NCI-H2029 treated with DMSO at 0.1 percent for 48 hours (cell line): ENCODE measurements at places on chromosomes 16 and 17.

DNA sequence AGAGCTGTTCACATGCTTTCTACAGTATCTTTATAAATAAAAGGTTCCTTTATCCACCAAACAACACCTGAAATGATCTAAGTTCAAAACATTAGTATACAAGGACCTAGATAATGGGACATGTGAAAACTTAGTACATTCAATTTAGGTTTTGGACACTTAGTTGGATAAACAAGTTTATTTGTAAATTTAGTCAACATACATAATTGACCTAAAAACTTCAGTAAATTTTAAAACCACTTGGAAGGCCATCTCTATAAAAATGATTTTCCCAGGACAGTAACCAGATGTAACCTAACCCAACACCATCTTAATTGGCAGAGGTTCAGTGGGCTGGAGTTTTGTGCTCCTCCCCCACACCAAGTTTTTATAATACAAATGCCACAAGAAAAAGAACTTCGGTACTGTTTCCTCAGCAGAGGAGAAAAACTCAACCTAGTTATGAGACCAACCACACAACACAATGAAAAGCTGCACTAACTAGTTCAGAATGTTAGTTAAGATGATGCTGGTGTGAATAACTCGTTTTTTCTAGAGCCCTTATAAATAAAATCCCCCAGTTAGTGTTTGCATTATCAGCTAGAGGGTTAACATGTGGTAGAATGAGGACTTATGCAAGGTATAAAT is 7.2 kb upstream of the UNK start:
- no peak for DNase-seq

GRCh38 chr17:80633207-80633606 is 88.6 kb downstream of the RPTOR start:
- DNase-seq: no peak

GRCh38 chr16:58125781-58126335 is 3.3 kb downstream of the CFAP20 start:
- no peak for DNase-seq

DNA sequence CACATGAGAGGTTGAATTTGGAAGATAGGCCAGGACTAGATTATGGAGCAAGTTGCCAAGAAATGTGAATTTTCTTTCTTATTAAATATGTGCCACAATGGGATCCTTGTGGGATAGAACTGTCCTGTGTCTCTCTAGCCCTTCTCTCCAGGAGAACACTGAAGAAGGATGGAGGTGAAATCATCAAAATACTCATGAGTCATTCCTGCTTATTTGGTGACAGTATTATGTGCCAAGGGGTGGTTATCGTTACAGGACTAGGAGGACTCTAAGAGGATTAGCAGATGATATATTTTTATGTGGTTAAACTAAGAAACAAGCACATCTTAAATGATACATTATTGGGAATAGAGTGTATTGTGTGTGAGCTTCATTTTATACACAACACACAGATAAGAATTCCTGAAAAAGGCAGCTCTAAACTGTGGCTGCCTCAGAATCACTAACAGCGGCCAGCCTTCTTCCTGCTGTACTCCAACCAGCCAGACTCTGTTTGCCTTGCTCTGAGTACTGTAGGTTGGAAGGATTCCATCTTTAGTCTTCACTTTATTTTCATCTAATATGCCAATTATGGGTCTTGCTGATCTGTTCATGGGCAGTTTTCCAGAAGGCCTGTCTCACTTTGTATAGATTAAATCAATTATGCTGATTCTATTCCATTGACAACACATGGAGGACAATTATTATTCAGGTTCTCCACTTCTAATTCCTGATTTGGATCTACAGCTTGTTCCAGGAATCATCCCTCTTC is 325.8 kb downstream of the ABCC12 start:
- DNase-seq: no peak

DNA sequence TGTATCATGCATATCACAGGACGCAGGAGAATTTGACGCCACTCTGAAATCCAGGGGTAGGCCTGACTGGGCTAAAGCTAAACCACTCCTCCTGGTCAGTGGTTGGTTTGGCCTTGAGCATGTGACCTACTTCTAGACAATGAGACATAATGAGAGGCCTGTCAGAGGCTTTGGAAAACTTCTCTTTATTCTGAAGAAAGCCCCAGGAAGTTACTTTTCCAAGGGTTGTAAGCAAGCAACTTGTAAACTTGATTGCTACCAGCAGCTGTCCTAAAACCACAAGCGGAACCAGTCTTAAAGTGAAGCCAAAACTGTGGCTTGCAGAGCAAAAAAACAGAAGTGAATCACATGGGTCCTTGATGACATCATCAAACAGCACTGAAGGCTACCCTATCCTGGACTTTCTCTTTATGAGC is 138.2 kb upstream of the COX10 start:
- DNase-seq: no peak

DNA sequence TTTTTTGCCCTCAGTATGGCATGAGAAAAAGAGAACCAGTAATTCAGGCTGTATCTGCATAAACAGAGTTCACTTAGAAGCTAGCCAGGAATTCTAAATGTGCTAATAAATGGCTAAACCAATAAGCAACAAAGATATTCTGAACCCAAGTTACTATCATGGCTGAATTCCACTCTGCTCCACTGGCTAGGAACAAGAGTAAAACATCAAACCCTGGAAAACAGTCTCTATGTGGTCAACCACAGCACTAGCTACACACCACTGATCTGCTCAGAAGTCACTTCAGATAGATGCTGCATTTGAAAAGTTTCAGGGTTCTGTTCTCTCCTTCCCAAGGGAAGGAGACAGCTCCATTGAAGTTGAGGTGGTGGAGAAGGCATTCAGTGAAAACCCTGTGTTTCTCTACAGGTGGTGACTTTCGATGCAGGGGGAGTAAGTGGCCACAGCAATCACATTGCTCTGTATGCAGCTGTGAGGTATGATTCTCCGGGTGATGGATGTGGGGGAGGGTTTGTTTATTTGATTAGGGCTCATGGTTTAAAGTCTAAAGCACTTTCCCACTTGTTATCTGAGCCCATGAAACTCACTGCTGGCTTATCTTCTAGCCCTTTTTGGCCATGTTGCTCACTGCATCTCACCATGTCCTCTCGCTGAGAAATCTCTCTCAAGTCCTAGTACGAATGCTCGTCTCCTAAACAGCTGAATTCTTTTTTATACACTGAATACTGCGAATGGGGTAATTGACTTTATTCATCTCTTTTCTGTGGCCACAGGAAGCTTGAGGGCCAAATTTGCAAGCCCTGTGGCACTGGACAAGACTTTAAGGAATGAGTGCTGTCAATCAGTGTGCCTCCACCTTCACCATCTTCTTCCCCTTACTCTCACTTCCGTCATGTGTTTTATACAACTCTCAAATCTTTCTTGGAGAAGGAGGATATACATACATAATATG is 39.9 kb downstream of the CENPV start:
- DNase-seq: no peak

DNA sequence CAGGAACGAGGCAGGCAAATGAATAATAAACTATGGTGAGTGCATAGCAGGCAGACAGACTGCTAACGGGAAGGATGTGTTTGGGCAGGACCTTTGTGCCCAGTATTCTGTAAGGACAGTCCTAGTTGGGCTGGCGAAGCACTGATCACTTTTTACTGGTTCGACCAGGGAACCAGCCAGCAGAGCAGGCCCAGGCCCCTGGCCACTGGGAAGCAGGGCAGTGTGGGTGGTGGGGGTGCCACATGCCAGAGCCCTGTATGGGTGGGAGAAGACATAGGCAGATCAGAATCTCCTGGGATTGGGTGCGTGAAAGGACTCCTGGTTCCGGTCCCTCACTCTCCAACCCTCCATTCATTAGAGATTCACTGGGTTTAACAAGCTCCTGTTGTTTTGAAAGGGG is 4.0 kb upstream of the VAMP2 start:
- no peak for DNase-seq

- no peak for DNase-seq
Observed at GRCh38 chr16:57993897-57994296, 6.6 kb downstream of the ZNF319 start.

DNA sequence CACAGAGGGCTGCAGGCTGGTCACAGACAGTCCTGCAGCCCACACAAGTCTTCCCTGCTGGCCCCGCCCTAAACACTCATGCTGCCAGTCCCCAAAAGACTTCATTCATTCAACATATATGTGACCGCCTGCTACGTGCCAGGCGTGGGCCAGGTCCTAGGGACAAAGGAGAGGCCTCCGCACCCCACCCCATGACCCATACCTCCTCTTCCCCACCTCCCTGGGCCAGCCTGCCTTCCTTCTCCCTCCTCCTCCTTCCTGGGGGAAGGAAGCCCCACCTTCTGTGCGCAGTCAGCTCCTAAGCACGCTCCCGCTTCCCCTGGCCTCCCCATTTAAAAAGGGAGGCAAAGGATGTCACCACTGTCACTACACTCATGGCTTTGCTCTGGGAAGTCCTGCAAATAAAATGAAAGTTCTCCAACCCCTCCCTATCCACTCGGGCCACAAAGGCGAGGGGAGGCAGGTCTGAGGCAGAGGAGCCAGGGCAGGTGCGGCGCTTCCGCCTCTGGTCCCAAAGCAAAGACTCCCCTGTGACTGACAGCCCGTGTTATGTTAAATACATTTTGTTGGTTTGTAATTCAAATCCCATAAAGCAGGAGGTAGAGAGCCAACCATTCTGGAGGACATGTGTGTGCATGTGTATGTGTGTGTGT is 9.0 kb downstream of the DNAAF8 start:
- DNase-seq: no peak

DNA sequence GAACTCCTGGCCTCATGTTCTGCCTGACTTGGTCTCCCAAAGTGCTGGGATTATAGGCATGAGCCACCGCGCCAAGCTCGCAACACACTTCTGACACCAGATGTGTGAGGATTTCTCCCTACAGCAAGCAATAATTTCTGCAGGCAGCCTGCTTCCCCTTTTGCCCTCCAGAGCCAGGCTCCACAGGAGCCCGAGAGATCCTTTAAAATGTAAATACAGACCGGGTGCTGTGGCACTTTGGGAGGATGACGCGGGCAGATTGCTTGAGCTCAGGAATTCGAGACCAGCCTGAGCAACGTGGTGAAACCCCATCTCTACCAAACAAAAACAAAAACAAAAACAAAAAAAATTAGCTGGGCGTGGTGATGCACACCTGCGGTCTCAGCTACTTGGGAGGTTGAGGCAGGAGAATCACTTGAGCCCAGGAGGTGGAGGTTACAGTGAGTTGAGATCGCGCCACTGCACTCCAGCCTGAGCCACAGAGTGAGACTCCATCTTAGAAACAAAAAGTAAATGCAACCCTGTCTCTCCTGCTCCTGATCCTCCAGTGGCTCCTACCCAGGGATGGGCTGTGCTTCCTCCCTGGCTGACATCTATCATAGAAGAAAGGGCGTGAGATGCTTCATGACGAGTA is 14.7 kb downstream of the C16orf96 start:
- DNase-seq: no peak

DNA sequence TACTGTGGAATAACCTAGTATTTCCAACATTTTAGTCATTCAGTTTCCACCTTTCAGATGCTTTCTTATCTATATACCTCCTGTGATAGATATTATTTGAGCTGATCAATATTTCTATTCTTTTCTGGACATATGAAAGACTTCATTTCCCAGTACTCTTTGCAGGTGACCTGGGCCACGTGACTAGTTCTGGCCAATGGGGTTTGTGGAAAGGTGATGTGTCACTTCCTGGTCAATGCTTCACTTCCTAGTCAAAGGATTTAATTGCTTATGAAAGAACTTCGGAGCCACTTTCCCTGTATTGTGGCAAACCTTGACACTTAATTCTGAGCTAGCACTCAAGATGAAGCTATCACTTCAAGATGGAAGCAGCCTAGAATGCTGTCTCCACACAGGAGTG is 248.9 kb upstream of the FOXF1 start:
- no peak for DNase-seq

DNA sequence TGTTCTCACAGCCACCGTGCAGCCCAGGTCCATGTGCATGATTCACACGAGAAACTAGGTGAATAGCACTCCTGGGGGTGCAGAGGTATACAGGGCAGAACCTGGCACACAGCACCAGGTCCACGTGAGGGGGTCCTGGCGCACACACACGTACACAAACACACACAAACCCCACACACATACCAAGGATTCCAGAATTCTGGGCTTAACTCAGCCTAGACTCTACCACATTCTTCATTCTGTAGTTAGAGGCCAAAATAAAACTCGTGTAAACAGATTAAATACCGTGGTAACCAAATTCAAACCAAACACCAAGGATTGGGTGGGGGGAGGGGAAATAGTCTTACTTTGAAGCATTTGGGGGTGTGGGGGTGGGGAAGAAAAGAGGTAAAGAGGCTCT is 58.5 kb downstream of the XYLT1 start:
- DNase-seq: no peak

DNA sequence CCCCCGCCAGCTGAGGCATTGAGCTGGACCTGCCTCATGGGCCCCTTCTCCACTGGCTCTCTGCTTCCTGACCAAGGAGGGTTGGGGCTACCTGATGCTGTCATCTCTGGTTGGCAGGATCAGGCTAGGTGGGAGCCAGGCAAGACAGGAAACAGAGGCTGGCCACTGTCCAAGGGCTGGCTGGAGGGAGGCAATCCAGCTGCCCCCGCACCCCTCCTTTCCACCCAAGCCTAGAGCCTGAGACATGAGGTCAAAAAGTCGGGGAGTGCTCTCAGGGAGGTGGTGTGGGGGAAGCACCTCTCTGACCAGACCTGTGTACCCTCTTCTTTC is 14.5 kb downstream of the NGFR start:
- no peak for DNase-seq

DNA sequence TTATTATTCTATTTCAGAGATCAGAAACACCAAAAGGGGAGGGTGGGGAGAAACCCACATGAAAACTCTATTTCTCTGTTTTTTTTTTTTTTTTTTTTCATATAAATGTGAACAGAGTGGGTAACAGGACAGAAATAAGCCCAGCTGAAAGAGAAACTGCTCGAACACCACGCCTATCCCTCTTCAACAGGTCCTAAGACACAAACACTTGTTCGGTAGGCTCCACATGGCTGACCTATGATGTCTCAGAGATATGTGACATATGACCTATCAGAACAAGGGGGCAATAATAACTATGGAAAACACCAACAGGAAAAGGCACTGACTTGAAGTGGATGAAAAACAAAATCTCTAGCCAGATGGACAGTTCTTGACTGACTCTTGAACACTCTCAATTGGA is 44.8 kb downstream of the PARN start:
- DNase-seq: no peak

- DNase-seq: no peak
Observed at GRCh38 chr17:8832711-8833352, 33.7 kb upstream of the MFSD6L start.

DNA sequence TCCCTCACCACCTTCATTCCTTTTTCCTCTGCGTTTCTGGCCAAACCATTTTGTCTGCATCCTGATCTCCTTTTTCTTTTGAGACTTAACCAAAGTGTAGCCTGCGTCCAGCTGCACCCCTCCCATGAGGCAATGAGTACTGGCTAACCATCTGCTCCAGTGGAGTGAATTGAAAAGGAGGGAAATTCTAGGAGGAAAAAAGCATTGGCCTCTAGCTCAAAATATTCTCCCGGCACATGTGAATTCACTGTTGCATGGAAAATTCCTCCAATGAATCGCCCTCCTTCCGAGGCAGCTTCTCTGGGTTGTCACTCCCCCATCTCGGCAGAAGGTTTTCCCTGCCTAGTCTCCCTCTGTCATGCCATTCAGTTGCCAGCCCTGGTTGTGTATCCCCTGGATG is 5.6 kb downstream of the RAP1GAP2 start:
- no peak for DNase-seq
